ENCODE measurements at places on chromosomes 1 and 21. TPM values are rescaled to one million over a fixed set of nuclear protein-coding genes. Genes with fewer than 3 reads are reported as not detected.

OR2T35 gene
- total RNA-seq = not detected

ANGPTL1 gene
- 6.9 TPM for total RNA-seq

ENAH gene
- total RNA-seq = 29.7 TPM

TRIM67 gene
- total RNA-seq = not detected

ITPKB gene
- total RNA-seq = 1.2 TPM

CTSK gene
- total RNA-seq = 74.1 TPM

PRAMEF9 gene
- total RNA-seq = not detected

RUNX3 gene
- total RNA-seq = not detected

CELA3A gene
- total RNA-seq = not detected

MYBPH gene
- total RNA-seq = 0.18 TPM

TPR gene
- total RNA-seq = 33.1 TPM

S100A14 gene
- not detected for total RNA-seq

TEDDM1 gene
- not detected for total RNA-seq

RSPO1 gene
- 0.18 TPM for total RNA-seq

CRTC2 gene
- 10.4 TPM for total RNA-seq

IFFO2 gene
- total RNA-seq = 2.8 TPM

GBP5 gene
- total RNA-seq = not detected

CDC14A gene
- total RNA-seq = 1.4 TPM

CFHR2 gene
- total RNA-seq = not detected

DMAP1 gene
- 38.1 TPM for total RNA-seq

IFI44L gene
- 5.3 TPM for total RNA-seq

TNN gene
- not detected for total RNA-seq

SIM2 gene
- total RNA-seq = not detected

COG2 gene
- 15.9 TPM for total RNA-seq

LIX1L gene
- 34.0 TPM for total RNA-seq

MANEAL gene
- 0.35 TPM for total RNA-seq

RAB42 gene
- 13.5 TPM for total RNA-seq

MAP10 gene
- 1.2 TPM for total RNA-seq

MCL1 gene
- total RNA-seq = 206 TPM

PAX7 gene
- total RNA-seq = not detected

KRTAP24-1 gene
- total RNA-seq = not detected

Data from myometrial cell (primary cell).